Fibroblast of skin of left quadriceps (primary cell): ENCODE measurements at places on chromosomes 7 and 10.

GRCh38 chr10:79927111-79927828 is 21.6 kb downstream of the SFTPD start:
- no peak for DNase-seq

- DNase-seq = no peak
These were observed 31.2 kb downstream of the XPNPEP1 start for GRCh38 chr10:109892117-109892516.

DNA sequence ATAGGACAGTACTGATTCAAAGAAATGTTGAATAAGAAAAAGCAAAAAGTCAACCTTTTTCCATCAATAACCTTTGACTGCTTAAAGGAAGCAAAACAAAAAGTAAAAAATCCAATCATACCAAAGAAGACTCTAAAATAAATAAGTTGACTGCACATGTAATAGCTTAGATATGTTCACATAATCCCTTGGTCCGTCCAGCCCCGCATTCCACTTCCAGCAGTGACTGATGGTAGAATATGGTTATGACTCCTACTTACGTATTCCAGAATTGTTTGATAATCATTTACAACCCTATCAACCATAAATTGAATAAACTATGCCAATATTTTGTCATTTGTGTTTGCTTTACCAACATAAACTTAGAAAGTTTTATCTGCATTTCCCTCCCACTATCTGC is 77.9 kb downstream of the CTNNA3 start:
- DNase-seq = peak; percentile 20

DNA sequence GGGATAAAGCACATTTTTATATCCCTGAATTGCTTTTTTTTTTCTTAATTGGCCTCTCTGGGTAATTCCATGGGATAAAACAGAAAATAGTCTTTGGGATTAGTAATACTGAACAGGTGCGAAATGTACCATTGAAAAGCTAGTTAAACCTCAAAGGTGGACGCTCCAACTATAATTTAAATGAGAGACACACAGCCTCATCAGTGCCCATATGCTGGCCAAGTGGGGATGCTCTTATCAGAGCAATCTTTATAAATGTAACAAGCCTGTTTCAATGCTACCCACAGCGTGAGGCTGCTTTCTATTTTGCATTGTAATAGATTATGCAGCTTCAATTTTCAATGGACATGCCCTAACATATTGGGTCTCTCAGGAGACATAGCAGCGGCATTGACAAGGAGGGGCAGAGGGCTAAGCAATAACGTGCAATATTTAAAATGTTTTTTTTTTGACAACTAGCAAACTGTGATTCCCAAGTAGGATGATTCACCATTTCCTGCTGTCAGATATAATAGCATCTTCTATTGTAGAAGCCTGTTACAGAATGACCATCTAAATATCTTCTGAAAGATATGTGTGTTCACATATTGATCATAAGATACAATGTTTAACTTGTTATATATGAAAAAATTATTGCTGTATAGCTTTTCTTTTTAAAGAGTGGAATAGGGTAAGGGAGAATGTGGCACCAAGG is 91.3 kb upstream of the BET1 start:
- DNase-seq = no peak

DNA sequence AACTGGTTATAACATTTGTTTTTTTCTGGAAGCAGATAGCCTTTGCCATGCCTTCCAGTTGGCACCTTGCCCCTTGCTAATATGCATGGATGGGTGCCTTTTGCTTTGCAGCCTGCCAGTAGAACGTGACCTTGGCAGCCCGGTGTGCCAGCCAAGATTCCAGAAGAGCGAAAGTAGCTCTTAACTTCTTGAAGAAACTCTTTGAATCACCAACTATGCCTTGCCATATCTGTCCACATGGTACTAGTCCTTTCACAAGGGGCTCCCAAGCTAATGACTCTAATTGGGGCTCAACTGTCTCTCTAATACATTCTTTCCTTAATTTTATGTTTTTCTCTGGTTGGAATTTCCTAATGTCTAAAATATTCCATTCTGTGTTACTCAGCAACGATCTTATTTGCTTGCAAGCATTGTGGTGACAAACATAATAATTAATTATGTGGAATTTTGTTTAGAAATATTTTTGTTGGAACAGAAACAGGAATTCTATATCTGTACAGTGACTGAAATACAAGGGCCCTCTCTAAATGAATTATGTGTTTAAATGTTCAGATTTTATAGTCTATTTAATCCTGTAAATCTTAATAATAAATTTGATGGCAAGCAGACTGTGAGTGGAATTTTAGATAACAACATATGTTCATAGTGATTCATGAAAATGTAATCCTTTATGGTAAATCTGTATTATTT is 45.8 kb downstream of the HDAC9 start:
- DNase-seq = peak; percentile 93

DNA sequence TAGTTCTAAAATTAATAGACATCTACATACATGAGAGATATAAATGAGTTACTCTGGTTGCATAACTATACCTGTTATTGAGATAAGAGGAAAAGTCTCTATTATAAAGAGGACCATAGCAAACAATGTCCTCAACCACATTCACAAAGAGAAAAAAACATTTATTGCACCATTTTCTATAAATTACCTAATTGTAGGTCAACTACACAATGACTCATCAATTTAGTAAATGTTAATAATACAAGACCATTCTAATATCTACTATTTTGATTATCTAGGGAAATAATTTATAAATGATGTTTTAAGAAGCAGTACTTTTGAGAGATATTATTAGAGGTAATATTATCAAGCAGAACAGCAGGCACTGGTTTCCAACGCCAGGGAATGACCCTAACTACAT is 246.1 kb downstream of the AGMO start:
- DNase-seq = no peak

DNA sequence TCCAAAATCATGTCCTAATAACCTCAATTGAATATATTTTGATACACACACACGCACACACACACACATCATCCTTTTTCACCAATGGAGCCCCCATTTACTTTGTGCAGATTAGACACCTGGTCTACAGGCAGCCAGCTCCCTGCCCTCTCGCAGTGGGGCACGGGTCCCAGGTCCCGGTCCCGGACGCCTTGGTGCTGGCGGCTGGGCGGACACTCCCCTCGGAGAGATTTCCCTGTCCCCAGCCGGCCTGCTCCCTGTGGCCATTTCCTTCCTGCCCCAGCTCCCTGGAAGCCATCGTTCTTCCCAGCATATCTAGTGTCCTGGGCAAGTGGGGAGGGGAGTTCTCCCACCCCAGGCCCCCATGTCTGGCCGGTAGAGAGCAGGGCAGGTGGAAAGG is 14.6 kb downstream of the DPY19L1 start:
- no peak for DNase-seq

DNA sequence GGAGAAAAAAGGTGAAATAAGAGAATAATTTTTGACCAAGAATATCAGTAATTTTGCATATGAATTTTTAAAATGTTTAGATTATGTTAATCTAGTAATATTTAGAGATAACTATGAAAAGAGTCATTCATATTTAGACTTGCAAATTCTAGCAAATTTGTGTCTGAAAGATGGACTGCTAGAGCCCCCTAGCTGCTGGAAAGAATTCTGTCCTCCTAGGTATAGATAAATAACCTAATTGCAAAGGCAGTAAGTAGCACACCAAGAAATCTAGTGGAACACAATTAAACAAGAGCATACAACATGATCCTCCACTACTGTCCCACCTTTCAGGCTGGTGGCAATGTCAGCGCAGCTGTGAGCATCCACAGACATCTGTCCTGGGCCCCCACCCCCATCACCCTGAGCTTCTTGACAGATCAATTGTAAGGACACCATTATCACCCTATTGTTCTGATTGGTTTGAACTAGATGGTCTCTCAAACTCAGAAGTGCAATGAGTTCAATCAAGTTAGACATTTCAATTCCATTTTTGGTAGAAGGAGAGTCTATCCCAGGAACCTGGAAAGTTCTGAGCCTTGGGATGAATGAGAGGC is 15.0 kb upstream of the GFRA1 start:
- DNase-seq = peak; percentile 27

DNA sequence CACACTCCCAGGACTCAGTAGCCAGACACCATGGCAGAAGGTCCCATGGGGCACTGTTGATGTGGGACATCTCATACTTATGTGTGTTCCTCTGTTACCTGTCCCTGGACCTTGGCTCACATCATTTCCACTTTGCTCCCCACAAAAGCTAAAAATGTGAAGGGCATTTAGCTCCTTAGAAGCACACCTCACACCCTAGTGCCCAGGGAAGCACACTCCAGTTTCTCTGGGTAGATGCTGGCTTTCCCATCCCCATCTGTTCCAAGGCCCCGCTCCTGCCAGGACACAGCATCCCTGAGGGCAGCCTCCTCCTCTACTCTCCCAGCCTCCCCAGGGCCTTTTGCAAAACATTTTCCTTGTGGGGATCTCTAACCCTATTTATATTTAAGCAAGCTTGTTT is 572.4 kb upstream of the MGMT start:
- DNase-seq = no peak

GRCh38 chr7:153245809-153246208 is 486.3 kb downstream of the ACTR3B start:
- DNase-seq = no peak

DNA sequence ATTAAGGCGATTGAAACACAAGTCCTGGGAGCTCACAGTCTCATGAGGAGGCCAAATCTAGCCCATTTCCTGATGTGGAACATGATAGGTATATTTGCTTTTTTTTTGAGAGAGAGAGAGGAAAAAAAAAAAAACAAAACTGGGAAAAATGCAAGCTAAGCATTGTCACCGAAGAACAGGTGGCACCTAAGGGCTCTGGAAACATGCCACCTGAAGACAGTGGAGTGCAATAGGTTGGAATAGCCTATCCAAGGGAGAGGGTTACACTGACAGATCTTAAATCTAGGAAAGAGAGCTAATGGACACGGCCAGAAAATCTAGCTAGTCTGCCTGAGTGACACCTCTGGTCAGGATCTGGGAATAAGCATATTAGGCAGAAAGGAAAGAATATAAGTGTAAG is 110.2 kb downstream of the SRI start:
- no peak for DNase-seq

- DNase-seq = no peak
These were observed 95.1 kb downstream of the SNX13 start for GRCh38 chr7:17845197-17845547.

- no peak for DNase-seq
These were observed 91.8 kb downstream of the BAMBI start for GRCh38 chr10:28769091-28769604.

DNA sequence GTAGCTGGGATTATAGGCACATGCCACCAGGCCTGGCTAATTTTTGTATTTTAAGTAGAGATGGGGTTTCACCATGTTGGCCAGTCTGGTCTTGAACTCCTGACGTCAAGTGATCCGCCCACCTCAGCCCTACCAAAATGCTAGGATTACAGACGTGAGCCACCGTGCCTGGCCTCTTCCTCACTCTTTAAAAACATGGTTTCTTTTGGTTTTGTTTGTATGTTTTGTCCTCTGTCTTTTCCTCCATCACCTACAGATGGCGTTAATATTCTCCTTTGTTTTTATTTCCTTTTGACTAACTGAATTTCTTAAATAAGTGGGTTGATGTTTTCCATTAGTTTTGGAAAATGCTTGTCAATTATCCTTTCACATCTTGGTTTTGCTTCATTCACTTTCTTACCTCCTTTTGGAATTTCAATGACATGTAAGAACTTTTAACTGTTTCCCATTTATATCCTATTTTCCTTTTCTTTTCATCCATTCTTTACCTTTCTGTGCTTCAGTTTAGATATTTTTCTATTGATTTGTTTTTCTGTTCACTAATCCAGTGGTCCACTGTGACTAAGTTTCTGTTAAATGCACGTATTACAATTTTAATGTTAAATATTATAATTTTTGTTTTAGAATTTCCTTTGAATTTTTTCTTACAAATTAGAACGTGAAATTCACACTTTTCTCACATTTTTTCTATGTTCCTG is 104.1 kb downstream of the ZNF467 start:
- DNase-seq = no peak

DNA sequence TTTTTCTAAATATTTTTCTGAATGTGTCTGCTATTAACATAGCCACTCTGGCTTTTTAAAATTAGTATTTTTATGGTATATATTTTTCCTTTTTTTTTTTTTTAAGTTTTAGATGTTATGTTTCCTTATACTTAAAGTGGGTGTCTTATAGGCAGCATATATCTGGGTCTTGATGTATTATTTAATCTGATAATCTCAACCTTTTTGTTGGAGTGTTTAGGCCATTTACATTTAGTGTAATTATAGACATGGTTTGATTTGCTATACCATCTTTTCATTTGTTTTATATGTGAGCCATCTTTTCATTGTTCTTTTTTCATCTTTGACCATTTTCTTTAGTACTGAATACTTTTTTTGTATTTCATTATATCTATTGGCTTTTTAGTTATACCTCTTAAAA is 45.0 kb downstream of the TRUB1 start:
- no peak for DNase-seq

DNA sequence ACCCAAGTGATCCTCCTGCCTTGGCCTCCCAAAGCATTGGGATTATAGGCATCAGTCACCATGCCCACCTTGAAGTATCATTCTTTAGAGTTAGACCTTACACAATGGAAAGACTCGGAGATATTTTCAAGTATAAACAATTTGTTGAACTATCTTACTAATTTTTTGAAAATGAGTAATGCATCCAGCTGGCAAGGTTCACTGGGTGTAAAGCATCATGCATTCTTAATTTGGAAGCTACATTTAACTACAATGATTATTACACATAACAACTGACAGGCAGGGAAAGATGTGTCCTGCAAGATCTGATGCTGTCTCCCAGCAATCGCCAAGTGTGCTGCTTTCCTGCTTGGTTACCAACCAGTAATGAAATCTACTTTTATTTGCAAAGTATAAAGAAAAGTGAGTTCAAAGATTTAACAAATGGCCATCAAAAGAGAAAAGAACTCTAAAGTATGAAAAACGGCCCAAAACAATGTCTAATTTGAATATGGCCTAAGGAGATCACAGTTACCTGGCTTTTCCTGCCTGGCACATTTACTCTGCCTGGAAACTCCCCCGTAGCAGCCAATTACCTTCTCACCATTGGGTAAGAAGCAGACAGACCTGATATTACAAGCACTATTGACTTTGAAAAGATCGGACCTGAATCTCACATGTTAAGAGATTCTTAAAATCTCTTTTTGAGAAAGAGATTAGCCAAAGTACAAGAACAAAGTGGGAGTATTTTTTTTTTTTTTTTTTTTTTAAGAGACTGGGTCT is 59.3 kb upstream of the NMT2 start:
- no peak for DNase-seq

GRCh38 chr10:9579110-9579705 is 1438.5 kb upstream of the CELF2 start:
- DNase-seq = peak; percentile 4

DNA sequence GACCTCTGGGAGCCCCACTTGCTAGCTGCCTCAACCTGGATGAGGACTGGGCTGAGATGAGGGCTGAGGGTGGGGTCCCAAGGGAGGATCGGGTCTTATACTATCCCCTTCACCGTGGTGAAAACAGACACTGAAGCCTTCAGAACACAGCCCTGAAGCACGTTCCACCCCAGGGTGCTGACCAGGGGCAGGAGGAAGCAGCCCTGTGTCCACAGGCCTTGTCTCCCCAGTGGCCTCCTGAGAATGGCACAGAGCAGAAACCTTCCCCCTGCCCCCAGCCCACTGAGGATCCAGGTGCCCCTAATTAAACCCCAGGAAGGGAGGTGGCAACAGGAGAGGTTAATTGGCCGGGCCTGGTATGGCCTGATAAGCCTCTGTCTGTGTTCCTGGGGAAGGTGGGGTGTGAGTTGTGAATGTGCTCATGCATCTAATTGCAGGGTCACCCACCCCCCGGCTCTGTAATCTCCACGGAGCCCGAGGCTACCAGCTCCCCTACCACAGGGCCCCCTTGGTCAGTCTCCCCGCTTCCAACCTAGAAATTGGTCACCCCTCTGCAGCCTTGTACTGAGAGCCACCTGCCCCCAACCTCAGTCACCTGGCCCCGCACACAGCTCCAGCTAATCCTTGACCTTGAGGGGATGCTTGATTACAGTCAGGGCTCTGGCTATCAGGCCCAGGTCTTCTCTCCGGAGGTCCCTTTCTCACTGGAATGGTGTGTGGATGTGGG is 159.0 kb upstream of the UNC5B start:
- no peak for DNase-seq
